ENCODE measurements at places on chromosomes 13 and 19.

DNA sequence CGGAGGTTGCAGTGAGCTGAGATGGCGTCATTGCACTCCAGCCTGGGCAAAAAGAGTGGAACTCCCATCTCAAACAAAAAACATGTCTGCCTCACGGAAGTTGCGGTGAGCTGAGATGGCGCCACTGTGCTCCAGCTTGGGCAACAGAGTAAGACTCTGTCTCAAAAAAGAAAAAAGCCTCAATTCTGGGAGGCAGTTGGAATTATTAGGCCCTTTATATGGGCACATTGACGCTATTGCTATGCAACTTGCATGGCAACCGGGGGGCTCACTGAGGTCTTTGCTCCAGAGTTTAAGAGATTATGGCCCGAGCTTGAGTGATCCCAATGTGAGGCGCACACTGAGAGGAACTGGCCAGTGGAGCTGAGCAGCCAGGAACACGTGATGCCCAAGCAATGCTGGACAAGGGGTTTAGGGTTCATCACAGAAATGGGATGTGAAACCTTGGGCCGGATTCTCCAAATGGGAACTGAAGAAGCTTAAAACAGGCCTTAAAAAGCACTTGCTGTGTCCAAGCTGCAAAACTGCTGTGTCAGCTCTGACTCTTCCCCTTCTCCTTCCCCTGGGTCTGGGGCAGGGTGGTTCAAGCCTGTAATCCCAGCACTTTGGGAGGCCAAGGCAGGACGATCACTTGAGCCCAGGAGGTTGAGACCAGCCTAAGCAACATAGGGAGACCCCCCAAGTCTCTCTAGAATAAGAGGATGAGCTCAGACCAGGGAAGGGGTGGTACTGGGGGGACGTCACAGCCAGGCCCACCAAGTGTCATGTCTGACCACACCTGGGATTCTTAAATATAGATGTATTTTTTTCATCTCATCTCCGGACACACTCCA, 2.5 kb downstream of the FTL start:
- DNase-seq: no peak

- no peak for DNase-seq
These were observed 685 bp downstream of the GMFG start for GRCh38 chr19:39335168-39335548.

GRCh38 chr19:49875177-49875576, 2.0 kb downstream of the AKT1S1 start:
- no peak for DNase-seq

GRCh38 chr13:59229861-59230260, 933.9 kb downstream of the DIAPH3 start:
- DNase-seq: no peak

DNA sequence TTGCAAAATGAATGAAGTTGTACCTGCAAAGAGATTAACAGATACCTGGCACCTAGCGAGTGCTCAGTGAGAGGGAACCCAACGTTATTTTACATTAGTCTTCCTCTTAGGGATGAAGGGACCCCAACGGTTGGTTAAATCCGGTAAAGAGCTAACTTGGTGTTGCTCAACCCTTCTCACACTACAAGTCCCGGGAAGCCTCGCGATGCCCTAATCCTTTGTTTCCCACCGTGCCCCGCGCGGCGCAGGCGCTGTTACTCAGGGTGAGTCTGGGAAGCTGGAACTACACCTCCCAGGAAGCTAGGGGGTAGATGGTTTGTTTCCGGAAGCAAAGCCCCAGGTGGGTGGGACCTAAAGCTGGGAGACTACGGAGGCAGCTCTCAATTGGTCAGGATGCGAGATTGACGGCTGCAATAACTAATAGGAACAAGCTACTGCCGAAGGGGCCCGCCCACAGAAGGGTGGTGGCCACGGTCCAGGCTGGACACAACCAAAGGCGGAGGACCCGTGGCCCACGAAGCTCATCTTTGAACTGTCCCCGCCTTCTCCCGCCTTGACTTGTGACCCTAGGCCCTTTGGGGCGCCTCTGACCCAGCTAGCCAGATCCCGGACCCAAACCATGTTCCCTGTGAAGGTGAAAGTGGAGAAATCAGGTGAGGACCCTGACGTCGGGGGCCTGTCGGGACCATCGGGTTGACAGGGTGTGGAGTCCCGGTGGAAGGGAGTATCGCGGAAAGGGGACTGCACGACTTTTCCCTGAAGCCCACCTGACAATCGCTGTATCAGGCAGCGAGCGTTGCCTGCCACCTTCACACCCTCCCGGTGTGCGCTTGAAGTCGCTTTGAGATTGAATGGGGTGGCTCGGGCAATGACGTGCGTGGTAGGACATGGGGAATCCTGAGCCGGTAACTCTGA, at the start of gene LIN37:
TSS of gene LIN37 (plus strand) at position 471 of the 915 bp plus-strand sequence. CDS start at position 620, 149 bp downstream.
- peak; percentile 96 for DNase-seq

GRCh38 chr13:105048677-105049076, 1486.8 kb downstream of the EFNB2 start:
- no peak for DNase-seq

- no peak for DNase-seq
These were observed 754.5 kb downstream of the DIAPH3 start for GRCh38 chr13:59409211-59409610.

DNA sequence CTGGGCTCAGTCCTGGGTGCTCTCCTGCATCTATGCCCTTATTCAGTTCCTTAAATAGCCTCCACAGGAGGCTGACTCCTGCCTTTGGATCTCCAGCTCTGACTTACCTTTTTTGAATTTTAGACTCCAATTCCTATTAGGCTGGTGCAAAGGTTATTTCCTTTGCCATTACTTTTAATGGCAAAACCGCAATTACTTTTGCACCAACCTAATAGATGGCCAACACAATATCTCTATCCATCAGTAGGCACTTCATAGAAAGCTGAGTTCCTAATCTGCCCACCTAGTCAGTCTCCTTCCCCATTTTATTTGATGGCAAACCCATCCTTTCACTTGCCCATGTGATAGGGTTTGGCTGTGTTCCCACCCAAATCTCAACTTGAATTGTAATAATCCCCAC, 95.3 kb downstream of the CACNA1A start:
- DNase-seq: no peak

GRCh38 chr13:68574053-68574452, 1343.9 kb upstream of the PCDH9 start:
- DNase-seq: no peak

DNA sequence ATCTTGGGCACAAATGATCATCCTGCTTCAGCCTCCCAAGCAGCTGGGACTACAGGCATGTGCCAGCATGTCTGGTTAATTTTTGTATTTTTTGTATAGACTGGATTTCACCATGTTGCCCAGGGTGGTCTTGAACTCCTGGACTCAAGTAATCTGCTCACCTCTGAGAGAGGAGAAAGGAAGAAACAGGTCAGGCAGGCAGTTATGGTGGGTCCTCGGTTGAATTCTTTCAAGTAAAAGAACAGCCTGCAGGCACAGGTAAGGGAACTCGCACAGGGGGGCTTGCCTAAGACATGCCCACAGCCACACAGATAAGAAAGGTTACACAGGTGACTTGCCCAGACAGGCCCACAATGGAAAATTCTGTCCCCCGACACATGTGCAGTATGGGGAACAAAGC, 34.8 kb upstream of the CYSLTR2 start:
- DNase-seq: no peak

GRCh38 chr19:29563486-29564101, 37.8 kb downstream of the VSTM2B start:
- DNase-seq: no peak

DNA sequence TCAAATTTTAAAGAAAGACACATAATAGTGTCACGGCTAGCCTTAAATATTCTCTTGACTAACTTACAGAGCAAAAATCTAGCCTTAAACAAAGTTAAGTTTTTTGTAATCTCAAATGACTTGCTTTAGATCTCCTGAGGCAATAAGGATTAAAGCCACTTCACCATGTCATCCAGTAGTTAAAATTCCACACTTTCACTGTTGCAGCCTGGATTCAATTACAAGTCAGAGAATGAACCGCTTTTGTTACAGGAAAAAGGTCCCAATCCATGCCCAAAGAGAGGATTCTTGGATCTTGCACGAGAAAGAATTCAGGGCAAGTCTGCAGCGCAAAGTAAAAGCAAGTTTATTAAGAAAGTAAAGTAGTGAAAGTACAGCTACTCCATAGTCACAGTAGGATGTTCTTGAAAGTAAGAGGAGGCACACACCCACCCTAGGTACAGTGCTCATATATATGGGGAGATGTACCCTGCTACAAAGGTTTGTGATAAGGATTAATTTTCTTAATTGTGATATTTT, 34.6 kb upstream of the CD177 start:
- no peak for DNase-seq

- DNase-seq: no peak
These were observed 14.8 kb upstream of the MATK start for GRCh38 chr19:3800996-3801395.
